ENCODE measurements at places on chromosomes 3 and 15.

DNA sequence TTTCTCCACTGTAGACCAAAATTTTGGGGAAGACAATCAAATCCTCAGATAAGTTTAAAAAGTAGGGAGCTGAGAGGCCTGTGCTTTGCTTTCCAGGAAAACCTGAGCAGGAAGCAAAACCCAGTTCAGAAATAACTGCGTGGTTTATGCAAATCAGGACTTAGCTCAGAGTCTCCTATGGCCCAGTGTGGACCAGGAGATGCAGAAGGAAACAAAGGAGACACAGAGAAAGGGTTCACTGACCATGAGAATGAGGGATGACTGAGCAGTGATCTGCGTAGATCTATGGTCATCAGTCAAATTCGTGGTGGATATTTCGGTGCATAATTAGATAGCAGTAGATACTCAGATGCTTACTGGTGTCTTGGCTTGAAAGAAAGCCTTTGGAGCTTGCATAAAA lies 196.6 kb downstream of the TPRG1 start:
- DNase-seq: no peak

- DNase-seq: no peak
Measured at GRCh38 chr15:60972866-60973265, 256.2 kb downstream of the RORA start.

DNA sequence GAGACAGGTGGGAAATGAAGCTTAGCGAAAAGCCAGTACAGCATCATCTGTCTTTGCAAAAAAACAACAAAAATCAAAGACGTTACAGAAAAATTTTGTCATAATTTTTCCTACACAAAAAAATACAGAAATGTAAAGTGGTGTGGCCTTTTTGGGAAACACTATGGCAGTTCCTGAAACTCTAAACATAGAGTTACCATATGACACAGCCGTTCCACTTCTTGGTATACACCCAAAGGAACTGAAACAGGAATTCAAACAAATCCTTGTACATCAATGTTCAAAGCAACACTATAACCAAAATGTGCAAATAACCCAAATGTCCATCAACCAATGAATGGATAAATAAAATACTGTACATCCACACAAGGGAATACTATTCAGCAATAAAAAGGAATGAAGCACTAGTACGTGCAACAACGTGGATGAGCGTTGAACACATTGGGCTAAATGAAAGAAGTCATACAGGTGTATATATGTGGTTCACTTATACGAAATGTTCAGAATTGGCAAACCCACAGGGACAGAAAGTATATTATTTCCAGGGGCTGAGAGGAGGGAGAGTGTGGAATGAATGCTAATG lies 46.8 kb downstream of the GLB1 start:
- no peak for DNase-seq

DNA sequence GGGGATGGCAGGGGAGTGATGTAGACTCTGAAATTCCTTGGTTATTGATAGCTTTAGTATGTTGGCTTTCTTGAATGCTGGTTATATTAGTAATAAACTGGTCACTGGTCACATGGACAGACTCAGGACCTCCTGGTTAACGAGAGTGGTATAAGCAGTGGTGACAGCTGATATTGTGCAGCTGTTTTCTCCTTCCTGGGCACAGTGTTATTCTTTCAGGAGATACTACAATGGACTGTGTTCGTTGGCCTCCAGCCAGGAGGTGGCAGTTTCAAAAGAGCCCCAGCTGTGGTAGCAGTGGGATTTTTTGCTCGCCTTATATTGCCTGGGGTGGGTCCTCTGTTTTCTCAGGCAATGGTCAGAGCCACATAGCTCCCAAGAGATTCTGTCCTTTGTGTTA lies 181.6 kb upstream of the RBMS3 start:
- no peak for DNase-seq

DNA sequence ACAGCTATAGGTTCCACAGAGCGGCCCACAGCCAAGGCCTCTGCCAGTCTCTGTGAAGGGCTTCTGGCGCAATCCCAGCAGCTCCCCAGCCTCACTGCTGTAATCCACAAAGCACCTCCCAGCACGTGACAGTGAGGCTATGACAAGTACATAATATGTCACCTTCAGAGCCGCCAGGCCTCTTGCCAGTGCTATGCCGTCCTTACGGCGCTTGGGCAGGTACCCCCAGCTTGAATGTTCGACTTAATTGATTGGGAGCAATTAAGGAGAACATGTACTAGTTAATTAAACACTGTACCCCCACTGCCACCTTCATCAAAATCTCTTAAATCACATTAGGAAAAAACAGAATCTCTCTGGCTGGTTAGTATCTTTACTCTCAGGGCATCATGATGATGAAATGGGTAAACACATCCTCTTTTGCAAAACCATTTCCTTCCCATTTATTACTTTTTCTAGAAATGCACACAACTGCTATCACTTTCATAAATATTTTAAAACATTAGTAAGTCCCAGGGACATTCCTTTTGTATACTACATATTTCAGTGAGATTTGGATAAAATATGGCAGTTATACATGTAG lies 169.9 kb downstream of the XXYLT1 start:
- no peak for DNase-seq

GRCh38 chr3:21839592-21839991 lies 88.6 kb upstream of the ZNF385D start:
- DNase-seq: no peak

- no peak for DNase-seq
Measured at GRCh38 chr15:64683378-64683777, 92.0 kb downstream of the RBPMS2 start.

DNA sequence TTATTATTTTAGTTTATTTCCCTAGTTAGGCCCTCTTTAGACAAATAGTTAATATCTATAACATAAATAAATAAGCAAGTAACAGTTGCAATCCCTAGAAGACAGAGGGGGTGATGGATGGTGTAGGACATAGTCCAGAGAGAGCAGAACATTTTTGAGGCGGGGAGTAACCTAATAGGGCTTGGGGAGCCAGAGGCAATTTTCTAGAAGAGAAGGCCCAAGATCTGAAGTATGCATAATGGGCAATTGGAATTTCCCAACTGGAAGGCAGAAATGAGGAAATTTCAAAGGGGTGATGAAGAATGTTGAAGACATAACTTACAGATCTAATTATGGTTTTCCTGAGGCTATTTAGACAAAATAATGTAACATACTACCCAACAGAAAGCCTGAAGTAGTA lies 525.7 kb downstream of the TUSC7 start:
- DNase-seq: no peak

DNA sequence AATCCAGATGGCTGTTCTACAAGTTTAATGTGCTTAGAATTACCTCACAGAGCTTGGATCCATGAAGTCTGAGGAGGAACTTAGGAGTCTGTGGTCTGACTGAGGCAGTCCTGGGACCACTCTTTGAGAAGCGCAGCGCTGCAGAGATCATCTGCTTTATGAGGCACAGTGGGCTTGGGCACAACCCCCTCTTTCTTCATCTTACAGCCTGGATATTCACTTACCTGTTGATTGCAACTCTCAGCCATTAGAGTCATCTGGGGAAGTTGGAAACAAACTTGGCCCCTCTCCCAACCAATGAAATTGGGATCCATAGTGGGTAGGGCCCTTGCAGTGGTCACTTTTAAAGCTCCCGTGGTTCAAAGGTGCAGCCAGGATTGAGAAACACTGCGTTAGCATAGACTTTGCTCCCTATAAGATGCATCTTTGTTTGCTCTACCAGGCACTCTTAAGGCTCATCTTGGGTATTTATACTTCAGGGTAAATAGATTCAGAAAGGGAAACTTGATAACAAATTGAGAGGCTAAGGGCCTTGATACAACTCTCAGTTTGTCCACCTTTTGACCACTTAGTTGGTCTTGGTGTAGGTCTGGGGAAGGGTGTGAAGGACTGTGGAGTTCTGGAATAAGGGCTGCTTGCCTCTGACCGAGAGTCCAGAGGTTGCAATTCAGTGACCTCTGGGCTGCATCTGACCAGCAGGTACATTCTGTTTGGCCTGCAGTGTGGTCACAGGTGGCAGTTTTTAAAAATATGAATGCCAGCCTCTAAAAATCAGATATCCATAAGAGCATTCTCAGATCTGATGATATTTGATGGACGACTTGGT lies 22.8 kb downstream of the FEM1B start:
- no peak for DNase-seq

DNA sequence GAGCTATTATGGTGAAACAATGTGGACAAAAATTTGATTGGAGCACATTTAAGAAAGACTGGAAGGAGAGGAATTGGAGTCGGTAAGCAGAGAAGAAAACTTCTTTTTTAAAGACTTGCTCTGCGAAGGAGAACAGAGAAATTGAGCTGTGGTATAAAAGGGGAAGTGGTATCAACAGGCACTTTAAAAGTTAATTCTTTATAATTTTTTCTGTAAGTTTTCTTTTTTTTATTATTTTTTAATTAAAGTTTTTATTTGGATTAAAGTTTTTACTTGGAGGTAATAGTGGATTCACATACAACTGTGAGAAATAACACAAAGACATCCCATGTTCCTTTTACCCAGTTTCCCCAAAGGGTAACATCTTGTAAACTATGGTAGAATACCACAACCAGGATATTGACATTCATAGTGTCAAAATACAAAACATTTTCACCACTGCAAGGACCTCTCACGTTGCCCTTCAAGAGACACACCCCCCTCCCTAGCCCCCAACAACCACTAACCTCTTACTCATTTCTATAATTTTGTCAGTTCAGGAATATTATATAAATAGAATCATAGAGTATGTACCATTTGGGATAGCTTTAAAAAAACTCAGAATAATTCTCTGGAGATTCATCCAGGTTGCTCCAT lies 33.8 kb upstream of the XIRP1 start:
- DNase-seq: no peak

GRCh38 chr15:52651868-52652267 lies 27.3 kb downstream of the ATOSA start:
- peak; percentile 5 for DNase-seq

GRCh38 chr15:66388043-66388363 lies 1.3 kb downstream of the MAP2K1 start:
- DNase-seq: no peak

GRCh38 chr3:58337190-58337589 lies 4.5 kb downstream of the PXK start:
- no peak for DNase-seq

GRCh38 chr15:63972801-63973200 lies 73.5 kb downstream of the DAPK2 start:
- no peak for DNase-seq

DNA sequence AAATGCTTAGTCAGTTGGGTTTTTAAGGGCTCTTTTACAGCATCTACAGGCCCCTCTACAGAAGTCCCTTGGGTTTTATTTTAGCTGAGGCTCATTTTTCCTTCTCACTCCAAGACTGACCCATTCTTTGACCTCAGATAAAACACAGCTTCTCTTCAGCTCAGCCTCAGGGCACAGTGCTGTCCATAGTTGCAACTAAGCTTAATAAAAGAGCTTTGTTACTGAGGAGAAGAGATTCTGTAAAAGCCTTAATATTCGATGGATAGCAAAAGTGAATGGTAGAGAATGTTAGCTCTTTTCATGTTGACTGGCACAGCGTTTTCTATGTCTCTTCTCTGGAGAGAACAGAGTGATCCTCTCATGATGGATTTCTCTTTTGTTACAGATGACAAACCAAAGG lies 277.9 kb downstream of the BBX start:
- DNase-seq: no peak

- DNase-seq: no peak
Measured at GRCh38 chr3:156323466-156323865, 203.1 kb downstream of the KCNAB1 start.

DNA sequence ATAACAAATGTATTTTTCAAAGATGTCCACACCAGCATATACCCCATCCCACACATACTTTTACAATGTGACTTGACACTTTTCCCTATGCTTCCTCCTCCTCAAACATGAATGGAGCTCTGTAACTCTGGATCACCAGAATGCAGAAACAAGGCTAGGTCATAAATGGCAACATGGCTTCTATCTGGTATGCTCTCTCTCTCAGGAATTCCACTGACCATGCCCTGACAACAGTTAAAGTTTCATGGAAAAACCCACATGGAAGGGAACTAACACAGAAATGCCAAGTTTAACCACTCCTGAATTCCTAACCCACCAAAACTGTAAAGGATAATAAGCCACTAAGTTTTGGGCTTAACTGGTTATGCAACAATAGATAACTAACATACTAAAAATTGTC lies 19.9 kb downstream of the MYO9A start:
- no peak for DNase-seq

DNA sequence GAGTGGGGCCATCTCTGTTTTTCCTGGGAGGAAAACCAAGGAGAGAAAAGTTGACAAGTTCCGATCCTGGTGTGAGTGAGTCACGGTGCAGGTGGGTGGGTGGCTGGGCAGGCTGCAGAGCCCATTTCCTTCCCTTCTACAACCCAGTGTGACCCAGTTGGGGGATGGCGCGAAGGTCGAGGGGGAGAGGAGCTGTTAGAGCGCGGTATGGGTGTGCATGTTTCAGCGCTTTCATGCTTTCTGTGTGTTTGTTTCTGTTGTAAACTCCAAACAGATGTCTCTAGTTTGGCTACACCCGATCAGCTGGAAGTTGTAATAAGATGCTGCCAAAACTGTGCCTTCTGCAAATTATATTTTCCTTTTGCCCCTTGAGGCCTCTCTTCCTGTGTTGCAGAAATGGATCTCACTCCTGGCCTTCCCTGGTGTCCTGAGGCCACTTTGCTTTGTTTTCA lies 3.8 kb downstream of the FAM43A start:
- no peak for DNase-seq

GRCh38 chr3:52915294-52915693 lies 17.9 kb upstream of the STIMATE start:
- DNase-seq: no peak

GRCh38 chr3:45912435-45912834 lies 26.1 kb downstream of the CCR9 start:
- DNase-seq: no peak

DNA sequence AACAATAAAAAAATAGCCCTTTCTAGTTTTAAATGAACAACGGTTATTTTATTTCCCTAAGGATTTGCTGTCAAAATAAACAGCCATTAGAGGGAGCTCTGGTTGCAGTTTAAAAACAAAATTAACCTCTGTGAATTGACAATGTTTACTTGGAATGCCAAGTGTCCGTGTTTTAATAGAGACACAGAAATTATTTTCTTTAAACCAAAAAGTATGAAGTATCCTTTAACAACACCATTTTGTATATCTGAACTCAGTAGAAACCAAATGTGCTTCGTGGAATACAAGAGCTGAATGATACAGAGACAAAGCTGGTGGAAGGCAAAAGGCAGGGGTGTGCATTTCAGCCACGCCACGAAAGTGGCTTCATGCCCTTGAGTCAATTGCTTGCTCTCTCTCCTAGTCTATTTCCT lies 74.4 kb downstream of the MOBP start:
- no peak for DNase-seq

DNA sequence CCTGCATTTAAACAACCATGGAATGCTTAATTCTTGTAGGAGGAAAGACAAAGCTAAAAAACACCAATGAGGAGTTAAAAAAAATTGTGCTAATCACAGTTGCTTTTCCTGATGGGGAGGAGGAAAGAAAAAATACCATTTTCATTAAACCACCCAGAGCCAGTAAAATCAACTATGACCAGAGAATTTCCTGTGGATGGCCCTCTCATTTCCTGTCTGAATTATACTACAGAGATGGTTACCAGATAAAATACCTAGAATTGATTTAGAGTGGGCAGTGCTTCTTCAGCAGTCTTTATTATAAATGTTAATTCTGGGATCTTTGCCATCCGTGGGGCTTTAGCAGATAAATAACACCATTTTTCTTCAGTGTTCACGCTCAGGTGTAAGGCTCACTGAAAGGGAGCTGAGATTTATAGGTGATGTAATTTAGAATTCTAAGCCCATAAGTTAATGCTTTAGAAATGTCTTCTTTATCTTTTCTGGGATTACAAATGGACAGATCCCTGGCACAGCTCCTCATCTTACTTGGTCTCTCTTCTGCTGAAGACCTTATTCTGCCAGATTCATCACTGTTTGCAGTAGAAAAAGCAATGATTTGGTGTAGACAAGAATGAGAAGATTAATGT lies 37.9 kb downstream of the RETNLB start:
- no peak for DNase-seq

Data from activated T-helper 1 cell treated with anti-CD3 and anti-CD28 coated beads, Interleukin-2, amount 50 U/mL, for 16 hours (primary cell).